ENCODE measurements at places on chromosomes 4 and X.
A peak's percentile ranks its signal among the peaks of the same experiment; 100 is the strongest.

GRCh38 chr4:147682755-147683154 lies 1.2 kb downstream of the PRMT9 start:
- DNase-seq, result no peak

GRCh38 chr4:42083816-42084215 lies 68.6 kb downstream of the BEND4 start:
- DNase-seq, result no peak

GRCh38 chr4:95091272-95091671 lies 333.5 kb downstream of the BMPR1B start:
- no peak for DNase-seq

- DNase-seq, result no peak
These were observed 6.4 kb upstream of the HAUS7 start for GRCh38 chrX:153476666-153477363.

DNA sequence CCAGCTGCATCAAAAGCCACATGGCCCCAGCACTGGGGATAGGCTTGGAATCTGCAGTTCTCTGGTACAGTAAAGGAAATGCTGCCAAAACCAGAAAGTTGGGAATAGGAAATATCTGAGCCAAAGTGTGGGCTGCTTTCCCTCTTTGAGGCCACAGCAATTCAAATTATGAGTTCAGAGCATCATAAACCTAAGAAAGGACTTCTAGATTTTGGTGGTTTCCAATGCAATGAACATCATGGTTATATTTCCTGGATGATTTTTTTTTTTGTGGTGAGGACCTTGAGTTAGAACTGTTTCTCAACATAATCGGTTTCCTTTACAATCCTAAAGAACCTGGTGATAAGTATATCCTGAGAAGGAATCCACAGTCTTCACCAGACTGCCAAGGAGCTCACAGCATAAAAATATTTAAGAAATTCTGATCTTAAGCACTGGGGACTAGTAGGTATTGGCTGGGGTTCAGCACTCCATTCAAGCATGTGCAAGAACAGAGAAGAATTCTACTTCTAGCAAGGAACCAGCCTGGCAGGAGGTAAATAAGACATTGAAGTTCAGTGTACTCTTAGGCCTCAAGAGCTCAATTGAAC lies 29.8 kb upstream of the ARHGAP24 start:
- no peak for DNase-seq

GRCh38 chrX:129658429-129658828 lies 3.7 kb upstream of the APLN start:
- DNase-seq, result no peak

GRCh38 chr4:87497159-87497558 lies 32.0 kb downstream of the SPARCL1 start:
- DNase-seq, result no peak

GRCh38 chrX:146907391-146908240 lies 93.1 kb upstream of the CXorf51A start:
- no peak for DNase-seq

GRCh38 chr4:30844861-30845582 lies 124.9 kb downstream of the PCDH7 start:
- no peak for DNase-seq

GRCh38 chr4:103429283-103429682 lies 231.1 kb upstream of the CENPE start:
- no peak for DNase-seq

DNA sequence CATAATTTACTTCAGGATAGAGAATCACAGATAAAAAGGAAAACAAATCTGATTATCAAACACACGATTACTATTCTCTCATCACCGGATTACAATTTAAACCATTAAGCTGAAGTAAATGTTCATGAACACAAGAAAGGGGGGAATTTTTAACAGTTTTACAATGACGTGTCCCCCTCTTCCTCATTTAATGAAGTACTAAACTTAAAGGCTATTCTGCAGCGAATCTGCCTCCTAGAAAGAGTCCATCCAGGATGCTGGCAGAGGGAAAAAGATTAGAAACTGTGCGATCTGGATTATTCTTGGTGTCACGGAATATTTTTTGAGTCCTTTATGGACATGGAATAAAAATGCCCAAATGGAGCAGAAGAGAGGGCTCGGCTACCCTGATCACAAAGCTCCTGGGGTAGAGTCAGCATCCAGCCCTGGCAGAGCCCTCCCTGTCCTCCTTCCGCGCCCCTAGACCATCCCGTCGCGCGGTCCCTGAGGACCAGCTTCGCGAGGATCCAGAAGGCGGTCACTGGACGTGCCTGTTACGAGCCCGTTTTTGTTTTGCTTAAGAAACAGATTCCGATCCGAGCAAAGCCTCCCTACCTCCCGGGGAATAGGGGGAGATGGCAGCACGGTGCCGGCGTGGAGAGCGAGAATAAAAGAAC lies 1.2 kb downstream of the ELF2 start:
- DNase-seq, result no peak

GRCh38 chr4:57442831-57443291 lies 332.7 kb upstream of the IGFBP7 start:
- peak; percentile 11 for DNase-seq

GRCh38 chrX:133335027-133335426 lies 80.3 kb downstream of the GPC4 start:
- no peak for DNase-seq

GRCh38 chr4:7831330-7831729 lies 108.3 kb downstream of the AFAP1 start:
- no peak for DNase-seq

GRCh38 chrX:15930585-15930984 lies 76.0 kb upstream of the AP1S2 start:
- DNase-seq, result no peak

DNA sequence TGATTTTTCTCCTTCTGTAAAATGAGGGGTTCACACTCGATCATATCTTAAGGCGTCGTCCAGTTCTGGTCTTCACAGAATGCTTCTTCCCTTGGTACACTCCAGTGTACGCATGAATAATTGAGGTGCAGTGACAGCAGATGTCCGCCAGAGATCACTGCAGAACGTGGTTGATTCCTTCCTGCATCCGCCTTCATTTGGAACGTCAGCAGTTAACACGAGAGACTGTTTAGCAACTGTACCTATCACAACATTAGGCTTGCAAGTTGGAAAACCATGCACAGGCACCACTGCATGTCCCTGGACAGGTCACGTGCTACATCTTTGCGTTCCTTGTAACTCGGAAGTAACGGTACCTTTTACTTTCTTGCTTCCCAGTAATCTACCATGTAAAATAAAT lies 66.0 kb upstream of the GEMIN8 start:
- no peak for DNase-seq

GRCh38 chr4:148375584-148375983 lies 66.6 kb downstream of the NR3C2 start:
- no peak for DNase-seq

DNA sequence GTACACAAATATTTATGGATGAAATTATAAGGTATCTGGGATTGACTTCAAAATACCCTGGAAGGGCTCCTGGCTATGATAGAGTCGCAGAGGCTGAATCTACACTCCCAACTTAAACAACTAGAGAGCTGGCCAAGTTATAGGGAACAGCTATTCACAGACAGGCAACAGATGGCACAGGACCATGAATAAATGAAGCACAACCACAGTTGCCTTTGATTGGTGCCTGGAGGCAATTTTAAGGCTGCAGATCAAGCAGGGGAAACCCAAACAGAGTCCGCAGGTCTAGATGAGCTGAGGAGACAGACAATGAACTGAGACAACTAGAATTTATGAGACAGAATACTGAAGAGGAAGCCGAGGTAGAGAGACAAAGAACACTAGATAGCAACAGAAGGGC lies 155.9 kb downstream of the EVC2 start:
- DNase-seq, result no peak

GRCh38 chrX:88437563-88437962 lies 309.5 kb upstream of the CPXCR1 start:
- DNase-seq, result no peak

DNA sequence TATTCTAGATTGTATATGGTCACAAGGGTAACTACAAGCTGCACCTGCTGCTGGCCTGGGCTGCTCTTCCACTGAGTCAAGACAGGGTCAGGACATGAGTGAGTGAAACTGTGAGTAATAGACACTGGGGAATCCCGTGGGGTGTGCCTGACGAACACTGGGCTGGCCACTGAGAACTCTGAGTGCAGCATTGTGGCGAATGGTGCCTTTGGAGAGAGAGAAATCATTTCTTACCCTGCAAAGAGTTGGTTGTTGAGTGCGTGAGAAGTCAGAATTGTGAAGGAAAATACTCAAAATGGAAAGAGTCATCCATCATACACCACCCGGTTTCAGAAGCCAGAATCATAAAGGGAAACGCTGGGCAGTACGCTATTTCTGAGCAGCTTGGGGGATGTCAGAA lies 43.1 kb upstream of the LSM6 start:
- DNase-seq, result no peak

DNA sequence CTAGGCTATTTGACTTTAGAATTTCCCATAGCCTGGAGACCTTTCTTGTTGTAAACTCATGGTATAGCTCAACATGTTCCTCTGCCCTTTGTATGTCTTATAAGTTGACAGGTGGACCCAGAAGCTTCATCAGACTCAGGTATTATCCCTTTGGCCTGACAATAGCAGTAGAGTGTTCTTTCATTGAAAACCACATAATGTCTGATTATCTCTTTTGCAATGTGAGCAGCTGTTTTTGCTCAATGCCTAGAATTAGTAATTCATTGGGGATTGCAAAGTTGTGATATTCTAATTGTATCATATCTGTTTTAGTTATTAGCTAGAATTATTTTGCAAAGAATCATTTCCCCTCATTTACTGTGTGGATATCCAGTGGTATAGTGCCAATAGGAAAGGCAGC lies 27.5 kb downstream of the TBC1D19 start:
- DNase-seq, result no peak

DNA sequence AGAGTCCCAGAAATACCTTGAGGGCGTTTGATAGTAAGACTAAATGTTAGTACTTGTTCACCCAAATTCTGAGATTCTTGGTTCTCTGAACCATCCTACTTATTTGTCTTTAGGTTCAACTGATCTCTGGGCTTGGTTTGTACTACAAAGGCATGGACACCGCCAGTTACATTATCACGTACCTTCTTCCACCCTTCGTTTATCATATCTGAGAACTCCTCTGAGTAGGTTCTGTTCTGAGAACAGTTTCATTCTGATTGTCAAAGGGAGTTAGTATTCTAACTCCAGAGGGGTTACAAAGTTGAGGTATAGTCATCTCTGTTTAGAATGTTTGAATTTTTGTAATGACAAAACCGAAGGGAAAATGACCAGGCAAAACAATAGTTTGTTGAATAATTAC lies 19.3 kb downstream of the ZFX start:
- DNase-seq, result no peak

DNA sequence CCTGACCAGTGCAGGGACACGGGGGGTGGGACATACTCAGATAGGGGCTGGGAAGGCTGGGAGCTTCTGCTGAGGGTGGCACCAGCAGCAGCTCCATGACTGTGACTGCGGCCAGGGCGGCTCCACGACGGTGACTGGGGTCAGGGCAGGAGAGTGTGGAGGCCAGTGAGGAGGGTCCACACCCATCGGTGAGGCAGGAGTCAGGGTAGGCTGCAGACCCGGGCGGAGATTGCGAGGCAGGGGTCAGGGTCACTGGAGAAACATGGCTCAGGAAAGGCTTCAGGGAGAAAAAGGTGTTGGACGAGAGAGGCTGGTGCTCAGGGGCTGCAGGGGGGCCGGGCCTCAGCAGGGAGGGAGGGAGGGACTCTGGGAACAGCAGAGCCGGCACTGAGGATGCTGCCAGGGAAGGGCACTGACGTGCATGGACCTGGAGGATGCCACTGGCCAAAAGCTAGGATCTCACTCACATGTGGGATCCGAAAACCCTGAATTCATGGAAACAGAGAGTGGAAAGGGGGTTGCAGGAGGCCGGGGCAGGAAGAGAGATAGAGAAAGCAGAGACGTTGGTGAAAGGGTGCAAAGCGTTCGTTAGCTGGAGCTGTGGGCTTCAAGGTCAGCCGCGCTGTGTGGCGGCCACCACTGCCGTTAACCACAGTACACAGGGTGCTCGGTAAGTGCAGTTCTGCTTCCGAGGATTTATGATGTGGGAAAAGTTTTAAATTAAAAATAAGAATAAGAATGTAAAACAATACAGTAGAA lies 22.0 kb downstream of the ATP5ME start:
- no peak for DNase-seq

DNA sequence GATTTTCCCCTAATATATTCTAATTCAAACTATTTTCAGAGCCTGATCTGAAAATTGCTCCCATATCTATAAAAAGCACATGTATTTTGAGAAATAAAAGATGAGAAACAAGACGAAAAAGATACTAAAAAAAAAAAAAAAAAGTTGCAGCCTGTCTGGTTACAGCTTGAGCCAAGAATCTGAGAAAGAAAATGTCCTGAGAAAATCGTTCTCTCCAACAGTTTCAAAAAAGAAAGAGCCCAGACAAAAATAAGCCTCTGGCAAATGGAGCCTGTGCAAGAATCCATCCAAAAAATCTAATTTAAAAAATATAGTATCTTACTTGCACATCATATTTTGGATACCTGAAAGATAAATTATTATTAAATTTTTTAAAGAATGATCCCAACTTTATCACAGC lies 163.0 kb upstream of the TBL1X start:
- DNase-seq, result no peak

DNA sequence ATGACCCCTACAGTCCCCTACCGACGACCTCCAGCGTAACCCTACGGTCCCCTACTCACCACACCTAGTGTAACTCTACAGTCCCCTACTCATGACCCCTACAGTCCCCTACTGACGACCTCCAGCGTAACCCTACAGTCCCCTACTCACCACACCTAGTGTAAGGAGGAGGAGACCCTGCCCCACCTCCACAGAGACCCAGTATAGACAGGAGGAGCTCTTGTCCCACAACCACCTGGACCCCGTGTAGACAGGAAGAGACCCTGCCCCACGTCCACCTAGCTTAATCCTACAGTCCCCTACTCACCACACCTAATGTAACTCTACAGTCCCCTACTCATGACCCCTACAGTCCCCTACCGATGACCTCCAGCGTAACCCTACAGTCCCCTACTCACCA lies 26.9 kb downstream of the CSF2RA start:
- DNase-seq, result no peak

DNA sequence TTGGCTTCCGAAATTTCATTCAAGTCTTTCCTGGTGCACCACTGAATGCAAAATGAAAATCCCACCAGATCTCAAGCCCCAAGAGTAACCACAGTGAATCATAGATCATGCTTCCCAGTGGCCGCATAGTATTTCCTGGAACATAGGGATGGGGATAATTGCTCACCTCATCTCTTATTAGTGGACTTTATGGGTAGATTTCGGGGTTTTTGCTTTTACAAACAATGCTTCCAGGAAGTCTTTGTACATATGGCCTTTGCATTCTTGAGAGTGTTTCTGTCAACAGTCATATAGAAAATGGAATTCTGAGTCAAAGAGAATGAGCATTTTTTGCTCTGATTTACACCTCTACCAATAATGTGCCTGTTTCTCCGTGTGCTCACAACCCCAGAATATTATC lies 53.4 kb downstream of the PPEF2 start:
- no peak for DNase-seq

DNA sequence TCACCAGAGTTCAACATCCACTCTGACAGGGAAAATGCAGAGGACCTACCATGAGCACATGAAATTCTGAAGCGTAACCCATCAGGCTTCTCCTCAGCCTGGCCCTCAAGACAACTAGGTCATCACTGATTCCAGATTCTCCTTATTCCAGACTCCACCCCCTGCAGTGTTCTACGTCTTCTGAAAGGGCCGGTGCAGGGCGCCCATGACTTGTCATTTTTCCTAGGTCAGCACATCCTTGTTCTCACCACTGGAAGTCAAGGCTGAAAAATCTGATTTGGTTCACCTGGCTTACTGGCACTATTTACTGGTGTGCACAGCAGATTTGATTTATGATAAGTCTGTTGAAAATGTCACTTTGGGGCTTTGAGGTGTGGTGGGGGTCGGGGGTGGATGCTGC lies 140.9 kb upstream of the KLF3 start:
- no peak for DNase-seq
